Cortex of kidney (tissue), 1 donor: ENCODE measurements at places on chromosomes 12 and 14.

DNA sequence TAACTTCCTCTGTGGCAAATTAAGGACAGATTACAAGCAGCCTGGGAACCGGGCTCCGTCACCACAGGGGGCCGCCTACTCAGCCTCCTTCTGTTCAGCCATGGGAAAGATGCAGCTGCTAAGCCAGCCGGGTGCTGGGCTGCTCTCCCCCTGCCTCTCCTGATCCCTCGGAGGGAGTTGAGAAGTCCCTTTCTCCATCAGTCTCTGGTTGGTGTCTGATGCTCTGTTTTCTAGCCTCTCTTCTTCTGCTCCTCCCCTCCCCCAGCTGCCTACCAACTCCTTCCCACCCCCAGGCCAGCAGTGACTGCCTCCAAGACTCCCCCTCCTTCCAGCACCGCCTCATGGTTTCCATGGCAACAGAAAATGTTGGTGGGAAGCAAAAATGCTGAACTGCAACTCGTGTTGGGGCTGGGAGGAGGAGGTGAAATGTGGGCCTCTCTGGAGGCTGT is 486.7 kb downstream of the APAF1 start:
- no peak for DNase-seq

DNA sequence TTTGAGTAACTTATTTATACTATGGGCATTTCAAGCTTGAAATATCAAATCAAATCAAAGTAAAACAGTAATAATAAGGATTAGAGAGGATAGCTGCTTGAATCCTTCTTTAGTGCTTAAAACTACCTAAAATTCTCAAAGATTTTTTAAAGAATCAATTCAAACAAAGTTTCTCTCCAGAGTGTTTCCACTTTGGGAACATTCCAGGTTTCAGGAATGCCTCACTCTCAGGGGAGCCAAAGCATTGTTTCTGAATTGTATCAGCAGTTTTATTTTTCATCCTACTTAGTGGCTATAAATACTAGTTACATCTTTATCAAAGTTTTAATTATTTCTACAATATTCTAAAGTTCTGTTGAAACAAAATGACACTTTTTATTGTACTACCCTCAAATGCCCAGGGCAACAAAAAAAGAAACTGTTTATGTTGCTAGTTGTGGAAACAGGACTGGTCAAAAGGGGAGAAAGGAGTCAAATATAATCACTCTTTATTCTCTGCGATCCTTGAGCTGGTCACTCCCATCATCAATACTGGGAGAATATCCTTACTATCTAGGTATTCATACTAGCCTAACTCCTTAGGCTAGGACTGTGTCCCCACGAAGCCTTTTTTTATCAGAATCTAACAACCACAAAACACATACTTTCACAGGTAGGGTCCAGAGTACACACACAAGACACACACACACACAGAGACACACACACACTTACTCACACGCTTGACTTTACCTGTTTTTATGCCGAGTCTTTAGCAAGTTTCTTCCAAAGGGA is 598 bp downstream of the RASSF9 start:
- no peak for DNase-seq

- DNase-seq, result no peak
These were observed 269.3 kb downstream of the DAD1 start for GRCh38 chr14:22319526-22320361.

- DNase-seq, result no peak
These were observed 130.3 kb upstream of the FUT8 start for GRCh38 chr14:65281991-65282895.

GRCh38 chr12:45400991-45401390 is 185.1 kb downstream of the ANO6 start:
- DNase-seq, result no peak

DNA sequence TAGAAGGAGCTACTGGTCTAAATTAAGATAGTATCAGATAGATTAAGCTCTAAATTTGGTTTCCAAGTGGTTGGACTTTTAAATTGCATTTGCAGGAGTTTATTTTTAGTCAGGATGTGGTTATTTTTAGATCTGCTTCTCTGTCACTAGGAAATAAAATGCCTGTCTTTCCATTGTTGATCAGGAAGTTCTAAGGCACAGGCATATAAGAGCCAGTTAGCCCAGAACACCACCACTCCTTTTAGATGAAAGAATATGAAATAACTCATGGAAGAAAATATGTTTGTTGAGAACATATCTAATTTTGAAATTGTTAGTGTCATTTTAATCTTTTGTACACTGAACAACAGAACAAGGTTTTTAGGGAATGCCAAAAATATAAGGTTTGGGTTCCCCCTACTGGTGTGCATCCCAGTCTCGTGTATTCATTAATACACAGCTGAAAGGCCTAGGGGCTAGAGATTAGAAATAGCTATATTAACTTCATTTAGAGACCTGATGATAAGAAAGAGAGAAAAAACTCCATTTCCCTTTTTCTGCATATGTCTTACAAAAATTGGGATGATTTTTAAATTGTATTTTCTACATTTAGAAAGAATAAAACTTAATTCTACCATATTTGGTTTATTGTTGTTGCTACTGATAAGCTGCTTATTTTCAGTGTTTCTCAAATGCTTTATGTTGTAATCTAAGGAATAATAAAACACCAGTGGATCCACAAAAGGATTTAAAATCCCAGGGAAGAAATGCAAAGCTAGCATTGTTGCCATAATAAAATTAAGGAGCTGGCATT is 67.2 kb downstream of the RIC8B start:
- no peak for DNase-seq

- no peak for DNase-seq
These were observed 6.1 kb upstream of the PRKCH start for GRCh38 chr14:61315313-61315712.

DNA sequence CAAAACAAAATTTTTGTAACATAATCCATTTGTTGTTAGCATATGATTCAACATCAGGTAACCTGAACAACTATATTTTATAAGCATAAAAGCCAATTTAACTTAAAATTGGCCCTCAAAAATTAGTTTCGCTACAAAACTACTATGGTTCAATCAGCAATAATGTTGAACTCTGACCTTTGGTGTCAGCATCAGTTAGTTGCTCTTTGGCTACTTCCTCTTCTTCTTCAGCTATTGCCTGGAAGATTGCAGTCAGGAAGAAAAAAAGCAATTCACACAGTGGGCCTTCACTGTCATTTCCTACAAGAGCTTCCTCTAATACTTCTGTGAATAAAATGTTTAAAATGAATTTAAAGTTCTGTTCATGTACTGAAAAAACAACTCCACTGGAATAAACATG is 78.2 kb upstream of the CFL2 start:
- DNase-seq, result no peak

DNA sequence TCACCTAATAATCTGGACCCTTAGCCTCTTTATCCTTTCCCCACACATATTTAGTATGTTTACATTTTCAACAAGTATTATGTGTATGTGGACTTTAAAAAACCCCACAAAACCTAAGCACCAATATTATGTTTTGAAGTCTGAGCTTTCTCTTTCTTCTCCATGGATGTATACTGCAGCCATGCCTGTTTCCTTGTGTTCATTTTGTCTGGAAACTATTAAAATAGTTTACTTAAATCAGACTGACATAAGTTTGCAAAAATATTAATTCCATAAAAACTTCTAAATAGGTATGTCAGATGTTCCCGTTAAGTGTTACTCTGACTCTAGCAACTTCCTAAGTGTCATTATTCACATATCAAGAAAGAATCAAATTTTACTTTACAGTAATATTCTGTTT is 2.9 kb downstream of the HIGD1C start:
- DNase-seq, result no peak

- no peak for DNase-seq
These were observed 662 bp upstream of the ATP2A2 start for GRCh38 chr12:110280392-110280778.

GRCh38 chr14:48490756-48491155 is 815.4 kb upstream of the MDGA2 start:
- no peak for DNase-seq

DNA sequence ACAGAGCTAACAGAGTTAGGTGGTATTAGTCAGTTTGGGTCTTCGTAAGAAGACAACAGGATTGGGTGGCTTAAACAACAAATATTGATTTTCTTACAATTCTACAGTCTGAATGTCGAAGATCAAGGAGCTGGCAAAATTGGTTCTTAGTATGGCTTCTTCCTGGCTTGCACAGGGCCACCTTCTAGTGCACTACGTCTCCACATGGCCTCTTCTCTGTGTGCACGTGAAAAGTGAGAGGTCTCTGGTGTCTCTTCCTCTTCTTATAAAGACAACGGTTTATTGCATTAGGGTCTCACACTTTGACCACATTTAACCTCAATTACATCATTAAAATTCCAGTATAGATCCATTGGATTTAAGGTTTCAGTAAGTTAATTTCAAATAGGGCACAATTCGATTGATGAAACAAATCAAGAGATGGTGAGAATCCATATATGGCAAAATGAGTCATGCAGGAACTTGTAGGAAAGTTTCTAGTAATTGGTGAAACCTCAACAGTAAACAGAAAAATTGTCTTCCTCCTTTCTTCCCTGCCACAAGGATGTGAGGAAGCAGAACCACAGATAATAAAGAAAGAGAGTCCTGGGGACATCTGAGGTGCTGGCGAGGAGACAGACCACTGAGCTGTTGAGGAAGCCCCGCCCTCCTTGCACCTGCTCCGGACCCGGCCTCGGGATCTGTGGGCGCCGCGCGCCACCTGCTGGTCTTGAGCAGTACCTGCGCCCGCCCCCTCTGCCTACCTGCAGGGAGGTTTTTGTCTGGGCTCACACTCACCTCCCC is 846.7 kb downstream of the TMEM121 start:
- no peak for DNase-seq

GRCh38 chr12:124240493-124240892 is 54.4 kb upstream of the RFLNA start:
- DNase-seq, result no peak

DNA sequence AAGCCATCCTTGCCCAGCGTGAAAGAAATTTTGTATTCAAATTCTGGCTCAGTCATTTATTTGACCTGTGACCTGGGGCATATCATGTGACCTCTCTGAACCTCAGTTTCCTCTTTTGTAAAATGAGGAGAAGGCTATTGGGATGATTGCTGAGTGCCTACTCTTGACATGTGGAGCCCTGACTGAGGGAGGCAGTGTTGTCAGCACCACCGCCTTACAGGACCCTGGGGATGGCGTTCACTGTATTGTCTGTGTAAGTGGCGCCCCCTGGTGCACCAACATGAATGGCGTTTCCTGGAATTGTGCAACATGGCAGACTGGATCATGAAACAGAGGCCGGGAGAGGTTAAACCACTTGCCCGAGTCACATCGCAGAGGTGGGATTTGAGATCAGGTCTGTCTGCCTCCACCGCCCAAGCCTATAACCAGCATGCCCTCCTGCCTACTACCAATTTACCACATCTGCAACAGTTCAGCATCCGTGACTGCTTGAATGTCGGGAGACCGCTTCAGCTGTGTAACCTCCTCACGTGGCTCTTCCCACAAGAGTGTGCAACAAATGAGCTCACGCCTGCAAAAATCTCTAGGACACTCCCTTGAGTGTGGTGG is 20.1 kb upstream of the CCDC63 start:
- DNase-seq, result no peak

DNA sequence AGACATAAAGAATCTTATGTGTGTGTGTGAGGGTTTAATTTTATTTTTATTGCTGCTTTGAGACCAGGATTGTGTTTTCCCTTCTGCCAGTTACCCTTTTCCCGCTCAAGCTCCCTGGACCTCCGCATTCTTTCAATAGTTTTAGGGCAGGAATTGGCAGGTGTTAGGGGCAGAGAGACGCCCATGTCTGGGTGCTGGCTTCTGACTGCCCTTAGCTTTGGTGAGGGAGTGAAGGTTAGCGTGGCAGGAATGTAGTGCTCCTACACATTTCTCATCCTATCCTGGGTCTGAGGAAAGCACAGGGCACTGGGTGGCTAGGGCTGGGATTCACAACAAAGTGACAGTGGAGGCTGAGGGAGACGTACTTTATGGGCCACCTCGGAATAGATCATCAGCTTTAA is 428.1 kb downstream of the ZFP36L1 start:
- DNase-seq, result no peak

DNA sequence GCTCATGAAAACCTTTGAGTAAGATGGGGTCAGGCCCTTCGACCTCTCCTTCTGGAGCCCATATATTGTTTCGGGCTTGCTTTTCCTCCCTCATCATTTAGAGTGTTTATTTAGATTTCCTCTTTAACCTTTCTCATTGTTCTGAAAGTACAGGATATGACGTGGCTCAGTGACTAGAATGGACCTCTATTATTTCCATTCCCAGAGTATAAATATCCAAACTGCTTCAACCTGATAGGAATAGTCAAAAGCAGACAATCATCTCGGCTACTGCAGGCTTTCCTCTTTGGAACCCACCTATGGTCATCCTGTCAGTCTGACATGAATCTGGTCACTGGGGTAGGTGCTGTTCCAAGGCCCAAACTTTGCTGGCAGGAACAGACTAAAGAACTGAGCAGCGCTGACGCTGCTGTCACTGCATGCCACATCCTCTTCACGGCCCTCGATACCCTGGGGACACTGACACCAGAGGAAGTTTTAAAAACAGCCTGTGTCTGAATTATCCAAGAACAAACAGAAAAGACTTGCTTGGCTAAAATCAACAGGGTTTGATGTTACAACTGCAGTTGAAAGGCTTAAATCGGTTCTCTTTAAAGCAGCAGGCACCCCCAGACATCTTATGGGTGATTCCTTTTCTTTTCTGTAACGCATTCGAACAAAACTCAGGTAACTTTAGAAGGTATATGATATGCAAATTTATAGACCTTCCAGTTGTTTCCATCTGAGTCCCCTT is 5.0 kb upstream of the DDX47 start:
- DNase-seq, result no peak

DNA sequence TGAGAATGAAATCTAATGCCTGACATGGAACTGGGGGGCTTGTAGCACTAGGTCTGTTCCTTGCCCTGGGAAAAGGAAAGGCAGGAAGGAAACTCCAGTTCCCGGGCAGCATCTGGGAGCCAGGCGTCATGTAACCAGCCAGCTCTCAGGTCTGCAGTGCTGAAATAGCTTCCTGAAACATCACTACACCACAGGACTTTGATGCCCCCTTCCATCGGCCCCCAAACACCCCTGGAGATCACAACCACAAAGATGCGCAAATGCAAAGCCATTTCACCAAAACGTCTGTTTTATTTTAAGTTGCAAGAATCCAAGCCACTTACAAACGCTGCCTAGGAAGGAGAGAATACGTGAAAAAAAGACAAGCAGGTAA is 40.9 kb downstream of the KCTD10 start:
- DNase-seq, result no peak

- no peak for DNase-seq
These were observed 103.1 kb upstream of the MDM1 start for GRCh38 chr12:68435299-68435637.
